Upper lobe of right lung (tissue), 1 donor: ENCODE measurements at places on chromosomes 2 and 18. TPM values are rescaled to one million over a fixed set of nuclear protein-coding genes. Genes with fewer than 3 reads are reported as not detected.

The GPR155 gene
- total RNA-seq: 6.3 TPM

- no peaks in the 10 kb centered on the region for H3K27me3 ChIP-seq
- no peak overlapping the region for H3K4me3 ChIP-seq
- DNase-seq: no peak
- no peak overlapping the region for H3K27ac ChIP-seq
- no peaks in the 10 kb centered on the region for H3K4me1 ChIP-seq
- H3K36me3 ChIP-seq: no peaks in the 10 kb centered on the region
Observed at GRCh38 chr18:75365837-75366236, 61.7 kb downstream of the SMIM21 start.

GRCh38 chr18:48342125-48342524 is 67.1 kb downstream of the ZBTB7C start:
- no peak overlapping the region for H3K4me3 ChIP-seq
- H3K4me1 ChIP-seq: peaks cover 6% of the 10 kb centered on the region
- no peaks in the 10 kb centered on the region for H3K36me3 ChIP-seq
- H3K27ac ChIP-seq: peak overlapping the region; percentile 60
- DNase-seq: no peak
- no peaks in the 10 kb centered on the region for H3K27me3 ChIP-seq

- no peak for DNase-seq
- no peak overlapping the region for H3K27ac ChIP-seq
- peaks cover 7% of the 10 kb centered on the region for H3K4me1 ChIP-seq
- H3K27me3 ChIP-seq: no peaks in the 10 kb centered on the region
- H3K36me3 ChIP-seq: no peaks in the 10 kb centered on the region
Observed at GRCh38 chr2:224938651-224939182, 103.6 kb downstream of the DOCK10 start.

The ADAM23 gene
- 2.5 TPM for total RNA-seq

The ZC3H8 gene
- 5.2 TPM for total RNA-seq

DNA sequence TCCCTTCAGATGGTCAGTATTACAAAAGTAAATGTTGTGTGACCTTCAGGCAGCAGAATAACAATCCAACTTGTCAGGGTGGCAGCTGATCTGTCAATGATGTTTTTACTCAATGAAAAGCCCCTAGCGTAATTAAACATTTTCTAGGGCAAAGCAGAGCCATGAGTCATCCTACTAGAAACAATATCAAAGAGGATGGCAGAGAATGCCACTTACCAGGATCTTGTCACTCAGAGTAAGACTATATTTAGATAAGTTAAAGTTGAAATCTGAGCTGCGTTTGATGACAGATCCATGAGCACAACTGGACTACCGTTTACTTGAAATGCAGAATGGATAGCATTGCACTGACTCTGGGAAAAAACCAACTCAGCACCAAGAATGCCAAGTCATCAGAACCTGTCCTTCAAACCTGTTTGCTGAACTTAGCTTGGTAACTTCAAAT is 612.6 kb upstream of the ACVR2A start:
- H3K27ac ChIP-seq: no peak overlapping the region
- no peaks in the 10 kb centered on the region for H3K36me3 ChIP-seq
- H3K4me3 ChIP-seq: no peak overlapping the region
- no peaks in the 10 kb centered on the region for H3K4me1 ChIP-seq

DNA sequence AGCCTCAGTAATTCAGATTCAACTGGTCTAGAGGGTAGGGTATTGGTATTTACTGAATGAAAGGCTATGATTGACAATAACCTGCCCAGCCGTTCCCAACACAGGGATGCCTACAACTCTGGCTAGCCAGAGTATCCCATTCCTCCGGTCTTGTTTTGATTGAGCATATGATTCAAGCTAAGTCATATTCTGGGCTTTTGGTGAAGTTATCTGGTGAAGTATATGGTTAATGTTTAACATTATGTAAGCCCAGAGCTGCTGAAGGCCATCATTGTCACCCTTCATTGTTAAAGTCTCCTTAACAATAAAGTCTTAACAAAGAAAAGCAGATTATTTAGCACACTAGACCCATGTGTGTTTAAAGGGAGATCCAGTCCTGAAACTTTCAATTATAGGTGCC is 152.6 kb downstream of the EXOC6B start:
- DNase-seq: no peak
- H3K4me3 ChIP-seq: no peak overlapping the region
- H3K27me3 ChIP-seq: no peaks in the 10 kb centered on the region

DNA sequence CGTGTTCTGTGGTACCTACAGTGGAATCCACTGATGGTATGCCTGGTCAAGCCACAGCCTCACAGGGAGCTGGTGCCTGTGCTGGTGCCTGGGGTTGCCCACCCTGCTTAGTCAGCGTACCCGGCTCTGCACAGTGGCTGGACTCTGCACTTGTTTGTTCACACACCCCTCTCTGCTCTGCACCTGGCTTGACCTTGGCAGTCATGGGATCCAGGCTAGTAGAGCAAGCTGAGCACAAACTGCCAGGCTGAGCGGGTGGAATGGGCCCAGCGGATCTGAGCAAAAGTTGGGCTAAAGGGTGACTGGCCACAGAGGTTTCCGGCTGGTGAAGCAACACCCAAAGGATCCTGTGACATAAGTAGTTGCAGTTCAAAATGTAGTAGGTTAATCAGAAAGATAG is 163.5 kb downstream of the CDH19 start:
- H3K27me3 ChIP-seq: no peaks in the 10 kb centered on the region
- H3K27ac ChIP-seq: no peak overlapping the region
- no peaks in the 10 kb centered on the region for H3K36me3 ChIP-seq

The DQX1 gene
- not detected for total RNA-seq

The RSAD2 gene
- total RNA-seq: 25.7 TPM

- H3K27ac ChIP-seq: peak overlapping the region; percentile 79
- no peak for DNase-seq
- peaks cover 52% of the 10 kb centered on the region for H3K4me1 ChIP-seq
- H3K36me3 ChIP-seq: no peaks in the 10 kb centered on the region
Observed at GRCh38 chr2:46812361-46813019, 103.1 kb downstream of the MCFD2 start.

The RGPD3 gene
- 0.12 TPM for total RNA-seq

- H3K36me3 ChIP-seq: no peaks in the 10 kb centered on the region
- no peak overlapping the region for H3K27ac ChIP-seq
- H3K27me3 ChIP-seq: no peaks in the 10 kb centered on the region
Observed at GRCh38 chr2:235314371-235314930, 179.4 kb upstream of the AGAP1 start.
